ENCODE measurements at places on chromosomes 11 and 22.

DNA sequence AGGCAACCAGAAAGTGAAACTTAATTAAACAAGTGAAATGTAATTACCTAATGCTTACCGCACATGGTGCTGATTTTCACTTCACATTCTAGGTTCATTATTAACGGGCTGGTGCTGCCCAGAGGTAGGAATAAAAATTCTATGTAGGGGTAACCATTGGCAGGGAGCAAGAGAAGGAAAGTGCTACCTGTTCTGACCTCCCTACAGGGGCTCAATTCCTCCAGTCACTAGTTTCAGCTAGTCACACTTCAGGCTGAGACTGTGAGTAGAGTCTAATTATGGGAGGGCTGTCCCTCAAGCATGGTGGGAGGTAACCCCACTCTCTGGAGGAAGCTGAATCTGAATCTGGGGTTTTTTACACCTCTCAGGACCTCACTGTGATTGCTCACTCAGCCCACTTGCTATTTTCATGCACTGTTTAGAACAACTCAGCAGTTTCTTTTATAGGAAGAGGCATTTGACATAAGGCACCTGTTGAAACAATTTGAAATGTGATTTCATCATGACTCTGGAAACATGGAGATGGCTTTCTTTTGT, 75.4 kb downstream of the MAML2 start:
- DNase-seq: no peak

DNA sequence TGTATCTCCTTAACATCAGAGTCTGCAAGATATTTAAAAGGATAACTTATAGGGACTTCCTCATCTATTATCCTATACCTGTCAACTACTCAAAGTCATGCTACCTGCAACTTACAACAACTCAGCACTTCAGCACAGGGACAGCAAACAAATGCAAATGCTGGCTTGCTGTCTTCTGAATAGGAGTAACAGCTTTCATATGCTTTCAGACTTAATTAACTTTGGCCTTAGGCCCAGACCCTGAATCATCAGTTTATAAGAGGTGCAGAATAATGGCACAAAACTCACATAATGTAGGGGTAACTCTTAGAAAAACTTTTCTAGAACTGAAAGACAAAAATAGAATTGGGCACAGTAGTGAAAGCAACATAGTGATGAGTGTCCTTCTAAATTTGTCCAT, 953.4 kb downstream of the DLG2 start:
- DNase-seq: peak; percentile 80

DNA sequence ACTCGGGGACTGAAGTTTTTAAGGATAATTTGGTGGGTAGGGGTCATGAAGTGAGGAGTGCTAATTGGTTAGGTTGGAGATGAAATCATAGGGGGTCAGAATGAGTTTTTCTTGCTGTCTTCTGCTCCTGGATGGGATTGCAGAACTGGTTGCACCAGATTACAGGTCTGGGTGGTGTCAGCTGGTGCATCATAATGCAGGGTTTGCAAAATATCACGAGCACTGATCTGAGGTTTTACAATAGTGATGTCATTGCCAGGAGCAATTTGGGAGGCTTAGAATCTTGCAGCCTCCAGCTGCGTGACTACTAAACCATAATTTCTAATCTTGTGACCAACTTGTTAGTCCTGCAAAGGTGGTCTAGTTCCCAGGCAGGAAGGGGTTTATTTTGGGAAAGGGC, 46.4 kb upstream of the CALCB start:
- no peak for DNase-seq

- no peak for DNase-seq
Observed at GRCh38 chr22:44580176-44581095, 82.4 kb upstream of the RTL6 start.

GRCh38 chr11:68020575-68020974, 9.9 kb upstream of the NDUFS8 start:
- peak; percentile 16 for DNase-seq

DNA sequence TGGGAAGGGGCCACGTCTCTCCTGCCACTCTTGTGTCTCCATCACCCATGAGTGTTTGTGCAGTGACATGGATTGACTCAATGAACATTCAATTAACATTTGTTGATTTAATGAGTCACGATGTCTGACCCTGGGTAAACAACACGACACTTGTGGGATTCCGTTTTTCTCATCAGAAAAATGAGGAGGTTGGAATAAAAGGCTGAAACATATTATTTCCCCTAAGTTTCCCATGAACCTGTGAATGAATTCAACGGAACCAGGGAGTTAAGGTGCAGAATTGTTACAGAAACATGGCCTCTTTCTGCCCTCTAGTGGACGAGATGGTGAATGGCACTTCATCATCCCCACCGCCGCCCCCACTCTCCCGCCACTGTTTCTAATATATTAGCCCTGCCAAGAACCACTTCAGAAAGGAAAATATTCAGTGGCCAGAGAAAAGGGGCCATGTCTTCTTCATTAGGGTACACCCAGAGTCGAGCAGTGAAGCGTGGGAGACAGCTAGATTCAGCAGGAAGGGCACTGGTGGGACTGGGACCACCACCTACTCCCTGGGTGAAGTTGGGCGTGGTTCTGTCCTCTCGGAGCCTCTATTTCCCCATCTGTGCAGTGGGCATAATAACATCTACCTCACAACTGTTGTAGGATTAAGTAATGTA, 46.3 kb upstream of the SYT13 start:
- DNase-seq: peak; percentile 79

GRCh38 chr11:125070699-125071254, 7.7 kb downstream of the SLC37A2 start:
- no peak for DNase-seq

GRCh38 chr11:73981051-73981805, 1.4 kb downstream of the UCP2 start:
- no peak for DNase-seq

GRCh38 chr11:103367650-103368049, 258.4 kb downstream of the DYNC2H1 start:
- DNase-seq: no peak

DNA sequence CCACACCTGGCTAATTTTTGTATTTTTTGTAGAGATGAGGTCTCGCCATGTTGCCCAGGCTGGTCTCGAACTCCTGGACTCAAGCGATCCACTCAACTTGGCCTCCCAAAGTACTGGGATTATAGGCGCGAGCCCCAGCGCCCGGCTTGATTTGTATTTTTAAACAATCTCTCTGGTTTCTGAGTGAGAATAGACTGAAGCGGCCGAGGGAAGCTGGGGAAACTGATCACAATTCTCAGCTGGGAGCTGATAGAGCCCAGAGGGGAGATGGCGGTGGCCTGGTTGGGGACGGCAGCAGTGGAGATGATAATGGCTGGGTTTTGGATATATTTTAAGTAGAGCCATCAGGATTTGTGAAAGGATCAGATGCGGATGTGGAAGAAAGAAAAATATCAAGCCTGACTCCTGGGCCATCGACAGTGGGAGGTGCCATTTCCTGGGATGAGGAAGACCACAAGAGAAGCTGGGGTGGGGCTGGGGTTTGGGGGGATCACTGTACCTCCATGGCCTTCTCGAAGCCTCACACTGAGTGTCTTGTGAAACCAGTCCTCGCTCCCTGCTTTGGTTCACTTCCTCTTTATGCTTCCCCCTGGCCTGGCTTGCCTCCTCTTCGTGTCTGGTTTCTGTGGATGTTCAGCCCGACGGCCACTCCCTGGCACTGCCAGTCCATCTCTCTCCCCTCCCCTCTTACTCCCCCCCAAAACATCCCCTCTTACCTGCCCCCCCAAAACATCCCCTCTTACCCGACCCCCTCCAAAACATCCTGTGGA, 51.9 kb downstream of the IGLL1 start:
- DNase-seq: no peak

GRCh38 chr22:36147196-36147791, 13.3 kb downstream of the APOL3 start:
- no peak for DNase-seq

- DNase-seq: no peak
Observed at GRCh38 chr11:58525037-58525614, 17.2 kb upstream of the OR5B21 start.

GRCh38 chr11:134781380-134781866, 369.4 kb upstream of the B3GAT1 start:
- no peak for DNase-seq

DNA sequence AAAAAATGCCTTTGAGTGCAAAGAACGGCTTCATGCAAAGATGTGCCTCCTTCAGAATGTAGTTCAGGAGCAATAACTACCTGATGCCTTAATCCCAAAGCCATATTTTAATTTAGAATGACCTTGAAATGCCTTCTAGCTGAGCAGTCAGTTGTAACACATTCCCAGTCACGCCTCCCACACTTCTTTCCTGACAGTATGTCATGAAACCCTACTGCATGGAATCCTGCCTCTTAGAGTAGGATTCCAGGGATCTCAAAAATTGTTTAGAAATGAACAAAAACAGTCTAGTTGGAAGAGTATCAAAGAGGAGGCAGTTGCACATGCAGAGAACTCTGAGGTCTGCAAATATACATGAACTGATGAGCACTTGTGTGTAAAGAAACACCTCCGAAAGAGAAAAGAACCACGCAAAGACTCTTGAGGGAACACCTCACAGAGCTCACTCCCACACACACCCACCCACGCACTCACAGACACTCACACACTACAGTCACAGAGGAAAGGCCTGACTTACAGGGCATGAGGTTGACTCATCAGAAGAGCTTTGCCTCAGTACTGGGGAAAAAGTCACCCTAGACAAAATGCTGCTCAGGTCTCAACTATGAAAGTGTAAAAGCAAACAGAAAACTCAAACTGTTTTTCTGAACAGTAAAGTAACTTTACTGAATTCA, 77.4 kb downstream of the GGTLC2 start:
- no peak for DNase-seq

DNA sequence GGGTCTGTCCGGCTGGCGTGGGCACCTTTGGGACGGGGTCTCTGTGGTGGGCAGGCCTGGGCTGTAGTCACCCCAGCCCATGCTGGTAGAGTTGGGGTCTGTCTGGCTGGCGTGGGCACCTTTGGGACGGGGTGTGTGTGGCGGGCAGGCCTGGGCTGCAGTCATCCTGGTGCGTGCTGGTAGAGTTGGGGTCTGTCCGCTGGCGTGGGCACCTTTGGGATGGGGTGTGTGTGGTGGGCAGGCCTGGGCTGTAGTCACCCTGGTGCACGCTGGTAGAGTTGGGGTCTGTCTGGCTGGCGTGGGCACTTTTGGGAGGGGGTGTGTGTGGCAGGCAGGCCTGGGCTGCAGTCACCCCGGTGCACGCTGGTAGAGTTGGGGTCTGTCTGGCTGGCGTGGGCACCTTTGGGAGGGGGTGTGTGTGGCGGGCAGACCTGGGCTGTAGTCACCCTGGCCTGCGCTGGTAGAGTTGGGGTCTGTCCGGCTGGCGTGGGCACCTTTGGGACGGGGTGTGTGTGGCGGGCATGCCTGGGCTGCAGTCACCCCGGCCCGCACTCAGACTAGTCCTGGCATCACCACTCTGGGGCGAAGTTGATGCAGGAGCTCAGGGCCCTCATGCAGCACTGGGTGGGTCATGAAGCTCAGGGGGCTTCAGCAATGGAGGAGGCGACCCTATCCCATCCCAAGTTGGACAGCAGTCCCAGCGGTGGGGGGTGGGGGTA, 19.3 kb downstream of the PRR33 start:
- DNase-seq: no peak

DNA sequence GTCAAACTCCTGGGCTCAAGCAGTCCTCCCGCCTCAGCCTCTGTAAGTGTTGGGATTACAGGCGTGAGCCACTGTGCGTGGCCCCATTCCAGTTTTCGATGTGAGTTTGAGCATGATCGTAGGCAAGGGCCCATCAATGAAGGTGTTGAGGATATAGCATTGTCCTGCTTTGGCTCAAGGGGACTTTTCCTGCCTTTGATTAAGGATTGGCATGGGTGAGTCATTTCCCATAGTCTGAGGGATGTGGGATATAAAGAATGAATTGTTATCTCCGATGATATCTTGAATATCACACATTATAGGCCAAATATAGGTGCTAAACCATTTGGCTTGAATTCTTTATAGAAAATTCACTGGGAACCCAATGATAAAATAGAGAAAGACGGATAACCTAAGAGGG, 30.4 kb downstream of the STIM1 start:
- no peak for DNase-seq

DNA sequence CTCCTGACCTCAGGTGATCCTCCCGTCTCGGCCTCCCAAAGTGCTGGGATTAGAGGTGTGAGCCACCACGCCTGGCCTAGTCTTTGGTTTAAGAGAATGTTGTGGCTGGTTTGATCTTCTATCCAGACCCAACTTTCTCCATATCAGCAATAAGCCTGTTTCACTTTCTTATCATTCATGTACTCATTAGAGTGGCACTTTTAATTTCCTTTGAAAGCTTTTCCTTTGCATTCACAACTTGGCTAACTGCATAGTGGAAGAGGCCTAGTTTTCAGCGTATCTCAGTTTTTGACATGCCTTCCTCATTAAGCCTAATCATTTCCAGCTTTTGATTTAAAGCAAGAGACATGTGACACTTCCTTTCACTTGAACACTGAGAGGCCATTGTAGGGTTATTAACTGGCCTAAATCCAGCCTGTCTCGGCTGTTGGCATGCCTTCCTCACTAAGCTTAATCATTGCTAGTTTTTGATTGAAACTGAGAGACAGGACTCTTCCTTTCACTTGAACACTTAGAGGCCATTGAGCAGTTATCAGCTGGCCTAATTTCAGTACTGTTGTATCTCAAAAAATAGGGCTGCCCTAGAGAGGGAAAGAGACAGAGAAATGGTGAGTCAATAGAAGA, 13.1 kb upstream of the RPL3 start:
- DNase-seq: no peak

GRCh38 chr11:115961159-115962003, 457.2 kb upstream of the CADM1 start:
- DNase-seq: peak; percentile 61

- no peak for DNase-seq
Observed at GRCh38 chr11:44120169-44120568, 24.7 kb downstream of the EXT2 start.

DNA sequence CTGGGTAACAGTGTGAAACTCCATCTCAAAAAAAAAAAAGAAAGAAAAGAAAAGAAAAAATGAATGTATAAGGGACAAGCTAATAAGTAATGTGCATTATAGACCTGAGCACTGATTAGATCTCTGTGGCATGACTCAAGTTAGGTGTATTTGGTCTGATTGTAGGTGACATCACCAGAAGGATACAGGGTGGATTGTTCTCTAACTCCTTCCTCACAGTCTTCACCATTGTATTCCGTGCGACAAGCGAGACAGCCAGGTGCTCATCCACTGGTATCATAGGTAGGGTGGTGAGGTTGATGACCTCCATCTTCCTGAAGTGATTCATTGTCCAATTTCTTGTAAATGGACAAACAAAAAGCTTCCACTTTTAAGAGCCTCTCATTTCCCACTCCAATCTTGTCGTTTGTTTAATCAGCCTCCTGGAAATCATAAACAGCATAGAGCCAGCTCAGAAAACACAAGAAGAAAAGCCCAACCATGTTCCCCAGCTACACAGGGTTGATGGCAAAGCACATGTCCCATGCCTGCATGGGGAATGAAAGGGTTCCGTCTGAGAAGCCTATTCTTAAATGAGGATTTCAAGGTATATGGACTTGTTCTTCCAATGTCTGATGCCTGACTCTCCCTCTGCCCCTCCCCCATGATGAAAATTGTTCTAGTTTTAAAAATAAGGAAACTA, 6.2 kb downstream of the FAM227A start:
- no peak for DNase-seq

Data from NCI-H1092 treated with DMSO at 0.1 percent for 48 hours (cell line).